ENCODE measurements at places on chromosomes 12 and 14.

DNA sequence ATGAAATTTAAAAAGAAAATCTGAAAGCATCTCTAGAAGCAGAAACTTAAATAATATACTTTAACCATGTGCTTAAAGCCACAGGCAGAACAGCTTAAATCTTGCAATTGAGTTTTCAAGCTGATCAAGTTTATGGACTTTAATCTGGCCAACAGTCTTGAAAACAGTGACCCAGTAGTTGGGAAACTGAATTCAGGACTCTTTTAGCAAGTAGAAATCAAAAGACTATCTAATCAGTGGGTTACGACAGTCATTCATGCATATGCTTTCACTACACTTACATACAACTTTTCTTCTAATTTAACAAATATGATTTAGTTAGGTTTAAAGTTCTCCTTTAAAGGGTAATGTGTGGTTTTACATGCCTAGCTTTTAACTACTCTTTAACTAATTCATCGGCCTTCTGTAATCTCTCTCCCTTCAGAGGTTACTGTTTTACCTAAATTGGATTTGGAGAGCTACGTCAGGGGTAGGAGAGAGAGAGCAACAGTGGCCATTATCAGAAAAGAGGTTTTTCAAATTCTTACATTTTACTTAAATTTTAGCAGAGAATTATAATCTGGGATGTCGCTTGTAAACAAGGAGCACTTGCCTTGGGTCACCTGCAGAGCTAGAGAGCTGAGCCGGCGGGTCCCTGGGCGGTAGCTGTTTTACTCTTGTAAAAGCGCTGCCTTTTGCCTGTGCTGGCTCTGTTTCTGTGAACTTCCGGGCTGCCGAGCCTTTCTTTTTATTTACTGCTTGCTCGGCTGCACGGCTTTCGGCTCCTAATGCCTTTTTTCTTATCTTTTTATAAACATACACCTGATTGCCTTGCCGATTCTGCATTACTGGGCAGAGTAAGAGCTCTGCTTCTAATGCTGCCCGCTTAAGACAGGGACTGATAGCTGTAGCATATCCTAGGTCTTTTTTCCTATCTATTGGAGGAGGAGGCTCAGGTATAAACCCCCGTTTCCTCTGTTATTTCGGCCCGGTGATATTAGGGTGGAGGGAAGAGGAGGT lies 17.4 kb upstream of the LYZ start:
- DNase-seq, result no peak

DNA sequence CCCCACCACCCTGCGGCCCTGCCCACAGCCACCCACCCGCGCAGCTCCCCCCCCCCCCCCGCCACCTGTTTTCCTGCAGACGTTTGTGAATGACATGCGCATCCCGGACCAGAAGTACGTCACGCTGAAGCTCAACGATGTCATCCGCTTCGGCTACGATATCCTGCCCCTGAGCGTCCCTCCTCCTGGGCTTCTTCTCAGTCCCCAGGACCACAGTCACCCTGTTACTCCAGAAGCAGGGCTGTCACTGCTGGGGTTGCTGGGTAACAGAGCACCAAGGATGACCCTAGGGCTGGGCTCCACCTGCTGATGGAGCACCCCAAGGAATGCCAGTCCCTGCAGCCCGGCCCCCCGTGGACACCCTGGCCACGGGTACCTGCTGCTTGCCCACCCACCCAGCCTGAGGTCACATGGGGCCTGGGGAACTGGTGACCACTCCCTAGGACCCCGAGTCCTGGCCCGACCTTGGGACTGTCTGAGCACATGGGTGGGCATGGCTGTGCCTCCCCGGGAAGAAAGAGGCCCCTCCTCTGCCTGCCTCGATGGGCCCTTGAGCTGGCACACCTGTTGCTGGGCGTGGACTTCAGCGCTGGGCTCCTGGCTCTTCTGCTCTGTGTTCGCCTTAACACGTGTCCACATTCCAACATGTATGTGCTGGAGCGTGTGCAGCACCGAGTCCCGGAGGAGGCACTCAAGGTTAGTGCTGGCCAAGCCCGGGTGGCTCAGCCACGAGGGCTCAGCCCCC lies 12.9 kb downstream of the CEP170B start:
- DNase-seq, result no peak

- DNase-seq, result no peak
Observed at GRCh38 chr12:61896436-61896835, 363.8 kb upstream of the USP15 start.

DNA sequence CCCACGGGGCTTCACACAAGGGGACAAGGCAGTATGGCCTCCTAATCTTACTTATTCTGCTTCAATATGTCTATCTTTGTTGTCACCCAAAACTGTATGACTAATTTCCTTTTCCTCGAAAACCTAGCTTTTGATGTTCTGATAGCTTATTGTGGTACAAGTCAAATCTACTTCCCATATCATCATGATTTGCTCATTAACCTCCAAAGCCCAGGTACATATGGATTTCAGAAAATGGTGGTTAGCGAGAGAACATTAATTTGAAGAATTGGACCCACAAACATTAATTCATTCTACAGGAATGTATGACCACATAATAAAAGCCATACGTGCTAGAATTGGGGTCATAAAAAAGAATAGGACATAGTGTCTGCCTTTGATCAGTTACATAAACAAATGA lies 412.5 kb downstream of the CCDC91 start:
- DNase-seq, result no peak

GRCh38 chr12:93336291-93336741 lies 41.4 kb upstream of the NUDT4 start:
- no peak for DNase-seq

GRCh38 chr12:14048941-14049545 lies 67.6 kb upstream of the GRIN2B start:
- DNase-seq, result no peak

DNA sequence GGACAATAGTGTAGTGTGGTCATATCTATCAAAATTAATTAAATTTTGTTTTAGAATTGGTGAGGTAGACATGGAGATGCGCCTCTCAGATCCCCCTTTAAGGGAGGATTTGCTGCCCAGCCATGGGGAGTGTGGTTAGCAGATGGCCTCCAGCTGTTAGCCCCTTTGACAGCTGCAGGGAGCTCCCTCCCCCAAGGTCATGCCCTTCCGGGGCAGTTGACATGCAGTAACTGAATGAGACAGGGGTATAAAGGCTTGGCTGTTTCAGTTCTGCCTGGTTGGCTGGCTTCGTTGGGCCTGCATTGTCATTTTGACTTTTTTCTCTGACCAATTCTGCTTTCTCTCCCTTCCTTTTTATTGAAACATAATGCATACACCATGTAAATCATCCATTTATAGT lies 291.5 kb upstream of the SRRM4 start:
- no peak for DNase-seq

DNA sequence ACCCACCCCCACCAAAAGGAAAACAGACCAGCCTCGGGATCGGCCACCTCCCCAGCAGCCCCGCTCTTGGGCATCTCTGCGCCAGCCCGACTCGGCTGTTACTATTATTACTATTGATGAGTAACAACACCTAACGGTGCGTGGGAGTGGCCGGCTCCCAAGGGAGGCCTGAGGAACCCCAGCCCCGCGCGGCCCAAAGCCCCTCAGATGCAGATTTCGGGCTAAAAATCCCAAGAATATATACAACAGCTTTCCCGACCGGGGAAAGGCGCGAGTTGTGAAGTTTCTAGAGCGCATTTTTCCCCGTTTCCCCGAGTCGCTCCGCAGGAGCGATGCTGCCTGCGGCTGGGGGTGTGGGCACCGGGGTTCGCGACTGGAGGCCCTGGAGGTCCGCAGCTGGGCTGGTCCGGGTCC lies 565 bp downstream of the NT5DC3 start:
- DNase-seq, result no peak

- DNase-seq, result peak; percentile 79
Observed at GRCh38 chr14:104827177-104828055, 26.5 kb downstream of the ZBTB42 start.

- no peak for DNase-seq
Observed at GRCh38 chr14:39160494-39160893, 9.6 kb downstream of the TRAPPC6B start.

DNA sequence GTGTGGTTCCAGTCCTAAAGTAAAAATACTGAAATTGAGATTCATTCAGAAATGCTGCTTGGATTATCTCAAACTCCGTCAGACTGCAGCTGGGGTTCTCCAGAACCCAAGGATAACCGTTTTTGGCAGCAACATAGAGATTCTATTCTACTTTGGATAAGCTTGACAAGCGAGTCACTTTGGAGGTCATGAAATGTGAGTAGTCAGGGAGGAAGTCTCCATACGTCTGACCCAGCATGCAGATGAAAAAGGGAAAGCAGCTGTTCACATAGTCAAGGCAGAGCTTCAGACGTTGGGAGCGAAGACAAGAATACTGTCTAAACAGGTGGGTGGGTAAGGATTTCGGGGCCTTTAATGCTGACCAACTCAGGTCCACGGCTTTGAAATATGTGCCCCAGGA lies 14.9 kb upstream of the HSP90B1 start:
- no peak for DNase-seq

All from DMS79 (cell line).